SK-N-MC (cell line): ENCODE measurements at places on chromosomes 13 and 19.

- no peak for DNase-seq
These were observed 3.4 kb downstream of the FGF22 start for GRCh38 chr19:642767-643727.

DNA sequence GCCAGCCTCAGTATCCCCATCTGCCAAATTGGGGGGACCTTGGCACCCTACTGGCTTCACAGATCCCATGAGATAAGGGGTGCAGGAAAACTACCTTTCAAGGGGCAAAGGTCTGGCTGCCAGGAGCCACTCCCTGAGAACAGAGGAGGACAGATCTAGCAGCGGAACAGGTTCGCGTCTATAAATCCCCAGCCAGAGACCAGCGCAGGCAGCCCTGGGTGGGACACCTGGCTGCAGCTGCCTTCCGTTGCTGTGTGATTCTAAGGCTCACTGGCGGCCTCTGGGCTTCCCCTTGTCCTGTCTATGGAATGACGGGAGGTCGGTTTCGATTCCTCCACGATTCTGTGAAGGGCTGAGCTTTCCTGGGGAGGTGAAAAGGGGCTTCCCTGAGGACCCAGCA is 7.3 kb downstream of the RELB start:
- DNase-seq = no peak

DNA sequence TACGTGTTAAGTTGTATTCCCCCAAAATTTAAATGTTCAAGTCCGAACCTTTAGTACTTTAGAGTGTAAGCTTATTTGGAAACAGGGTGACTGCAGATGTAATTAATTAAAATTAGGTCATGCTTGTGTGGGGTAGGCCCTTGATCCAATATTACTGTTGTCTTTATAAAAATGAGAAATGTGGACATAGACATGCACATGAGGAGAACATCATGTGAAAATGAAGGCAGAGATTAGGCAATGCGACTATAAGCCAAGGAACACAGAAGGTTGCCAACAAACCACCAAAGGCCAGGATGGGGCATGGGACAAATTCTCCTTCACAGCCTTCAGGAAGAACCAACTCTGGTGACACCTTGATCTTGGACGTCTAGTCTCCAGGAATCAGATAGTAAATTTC is 1698.4 kb upstream of the SLC10A2 start:
- DNase-seq = no peak

- no peak for DNase-seq
These were observed 2.4 kb upstream of the NKPD1 start for GRCh38 chr19:45163156-45163555.

GRCh38 chr13:48542581-48543341 is 9.9 kb upstream of the RCBTB2 start:
- DNase-seq = no peak

DNA sequence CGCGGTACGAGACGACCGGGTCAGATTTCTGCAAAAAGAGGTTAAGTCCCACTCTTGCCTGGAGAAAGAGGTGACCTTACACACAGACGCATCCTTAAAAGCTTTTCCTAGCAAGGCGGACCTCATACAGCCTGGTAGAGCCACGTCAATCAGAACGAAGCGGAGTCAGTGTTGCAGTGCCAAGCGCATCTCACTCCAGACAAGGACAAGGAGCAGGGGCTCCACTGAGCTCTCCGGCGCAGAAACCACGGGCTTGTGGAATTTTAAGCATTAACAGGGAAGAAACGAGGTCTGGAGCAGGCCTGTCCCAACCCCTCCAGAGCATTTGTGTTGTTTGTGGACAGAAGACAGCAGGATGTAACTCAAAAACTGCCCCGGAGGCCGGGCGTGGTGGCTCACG is 7.1 kb downstream of the EEF2 start:
- DNase-seq = no peak

DNA sequence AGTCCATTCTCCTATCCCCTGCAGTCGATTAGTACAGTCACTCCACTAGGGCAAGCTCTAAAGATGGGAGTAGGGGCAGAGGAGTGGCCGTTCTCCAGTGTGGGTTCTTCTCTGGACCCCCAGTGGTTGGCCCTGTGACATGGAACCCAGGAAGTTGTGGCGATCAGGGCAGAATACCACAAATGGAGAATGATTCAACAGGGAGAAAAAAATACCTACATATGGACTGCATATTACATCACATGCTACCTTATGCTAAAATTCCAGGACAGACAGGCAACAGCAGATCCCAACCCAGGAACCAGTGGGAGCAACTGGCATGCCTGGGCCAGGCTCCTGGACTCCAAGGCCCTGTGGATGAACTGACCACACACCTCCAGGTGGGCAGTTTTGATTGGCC is 20.4 kb downstream of the POU2F2 start:
- no peak for DNase-seq

DNA sequence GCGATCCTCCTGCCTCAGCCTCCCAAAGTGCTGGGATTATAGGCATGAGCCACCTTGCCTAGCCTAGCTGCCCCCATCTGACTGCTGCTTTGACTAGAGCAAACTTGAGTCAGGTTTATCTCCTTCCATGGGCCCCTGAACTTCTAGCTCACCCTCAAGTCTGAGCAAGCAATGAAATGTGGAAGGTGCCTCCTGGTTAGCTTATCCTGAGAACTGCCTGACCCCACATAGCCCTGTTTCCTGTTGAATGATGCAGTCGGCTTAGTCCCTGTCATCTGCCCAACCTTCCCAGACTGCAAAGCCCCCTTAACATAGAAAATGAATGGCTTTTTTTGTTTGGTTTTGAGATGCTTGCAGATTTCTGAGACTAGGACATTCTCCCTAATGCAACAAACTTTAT is 8.9 kb upstream of the TMEM160 start:
- no peak for DNase-seq

DNA sequence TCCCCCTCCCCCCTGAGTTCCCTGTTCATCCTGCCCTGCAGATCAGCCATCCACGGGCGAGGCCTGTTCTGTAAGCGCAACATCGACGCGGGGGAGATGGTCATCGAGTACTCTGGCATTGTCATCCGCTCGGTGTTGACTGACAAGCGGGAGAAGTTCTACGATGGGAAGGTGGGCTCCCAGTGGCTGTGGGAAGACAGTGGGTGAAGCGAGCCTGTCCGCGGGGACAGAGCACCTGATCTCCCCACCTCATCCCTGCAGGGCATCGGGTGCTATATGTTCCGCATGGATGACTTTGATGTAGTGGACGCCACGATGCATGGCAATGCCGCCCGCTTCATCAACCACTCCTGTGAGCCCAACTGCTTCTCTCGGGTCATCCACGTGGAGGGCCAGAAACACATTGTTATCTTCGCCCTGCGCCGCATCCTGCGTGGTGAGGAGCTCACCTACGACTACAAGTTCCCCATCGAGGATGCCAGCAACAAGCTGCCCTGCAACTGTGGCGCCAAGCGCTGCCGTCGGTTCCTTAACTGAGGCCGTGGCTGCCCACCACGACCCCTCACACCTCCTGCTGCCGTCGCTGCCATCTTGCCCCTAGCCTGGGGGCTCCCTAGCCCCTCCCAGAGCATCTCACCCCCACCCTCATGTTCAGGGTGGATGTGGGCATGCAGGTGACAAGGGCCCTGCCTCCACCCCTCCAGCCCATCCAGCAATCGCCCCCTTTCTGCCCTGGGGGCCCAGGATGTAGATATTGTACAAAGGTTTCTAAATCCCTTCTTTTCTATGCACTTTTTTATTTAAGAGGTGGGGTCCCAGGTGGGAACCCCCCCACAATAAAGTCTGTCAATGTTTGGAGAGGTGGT is 4.0 kb downstream of the IGFLR1 start:
- DNase-seq = no peak

DNA sequence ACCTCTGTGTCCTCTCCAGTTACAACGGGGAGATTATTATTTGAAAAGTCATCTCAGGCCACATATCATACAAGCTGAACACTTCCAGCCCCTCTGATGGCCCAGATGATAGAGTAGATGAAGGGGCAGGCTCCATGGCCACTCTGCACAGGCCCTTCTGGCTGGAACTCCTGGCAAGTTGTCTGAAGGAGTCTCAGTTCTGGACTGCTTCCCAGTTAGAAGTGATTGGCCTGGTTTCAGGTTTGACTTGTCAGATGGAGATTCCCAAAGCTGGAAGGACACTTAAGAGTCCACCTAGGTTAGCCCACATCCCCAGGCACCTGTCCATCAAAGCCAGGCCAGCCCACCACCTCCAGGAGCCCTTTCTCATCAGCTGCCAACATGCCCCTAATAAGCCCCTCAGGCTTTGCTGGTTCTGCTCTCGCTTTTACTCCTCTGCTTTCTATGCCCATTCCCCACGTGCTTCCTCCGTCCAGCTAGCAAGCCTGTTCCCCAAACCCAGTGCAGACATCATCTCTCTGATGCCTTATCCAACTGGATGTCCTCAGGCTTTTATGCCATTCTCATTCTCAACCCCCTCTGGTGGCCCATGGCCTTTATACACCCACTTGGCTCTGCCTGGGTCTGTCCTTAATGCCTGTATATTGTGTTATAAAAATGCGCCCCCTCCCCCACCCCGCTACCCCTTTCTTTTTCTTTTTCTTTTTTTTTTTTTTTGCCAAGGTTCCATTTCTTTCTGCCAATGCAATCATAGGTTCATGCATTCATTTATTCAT is 56.5 kb downstream of the HSPH1 start:
- DNase-seq = no peak

GRCh38 chr19:11506101-11506555 is 489 bp upstream of the ZNF653 start:
- DNase-seq = no peak

DNA sequence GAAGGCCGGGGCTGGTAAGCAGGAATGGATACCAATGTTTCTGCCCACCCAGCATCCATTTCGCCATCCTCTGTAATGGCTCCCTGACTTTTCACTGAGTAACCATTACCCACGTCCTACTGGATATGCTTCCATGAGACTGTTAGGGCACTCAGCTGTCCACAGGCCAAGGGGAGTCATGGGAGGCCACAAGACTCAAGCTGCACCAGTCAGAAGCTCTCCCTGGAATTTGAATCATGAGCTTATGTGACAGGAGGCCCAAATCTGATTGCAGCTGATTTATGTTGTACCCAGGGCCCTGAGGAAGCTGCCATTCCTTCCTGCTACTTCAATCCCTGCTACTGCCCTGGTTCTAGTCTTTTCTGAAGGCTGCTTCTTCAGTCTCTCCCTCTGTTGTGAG is 28.3 kb downstream of the DEDD2 start:
- no peak for DNase-seq

GRCh38 chr19:9295411-9295849 is 14.2 kb downstream of the ZNF699 start:
- no peak for DNase-seq

- DNase-seq = no peak
These were observed 518.8 kb downstream of the MYO16 start for GRCh38 chr13:109148243-109148642.

GRCh38 chr19:9871626-9872338 is 36.7 kb downstream of the PIN1 start:
- DNase-seq = no peak

GRCh38 chr19:41638641-41639081 is 11.8 kb upstream of the CEACAM4 start:
- DNase-seq = peak; percentile 14

DNA sequence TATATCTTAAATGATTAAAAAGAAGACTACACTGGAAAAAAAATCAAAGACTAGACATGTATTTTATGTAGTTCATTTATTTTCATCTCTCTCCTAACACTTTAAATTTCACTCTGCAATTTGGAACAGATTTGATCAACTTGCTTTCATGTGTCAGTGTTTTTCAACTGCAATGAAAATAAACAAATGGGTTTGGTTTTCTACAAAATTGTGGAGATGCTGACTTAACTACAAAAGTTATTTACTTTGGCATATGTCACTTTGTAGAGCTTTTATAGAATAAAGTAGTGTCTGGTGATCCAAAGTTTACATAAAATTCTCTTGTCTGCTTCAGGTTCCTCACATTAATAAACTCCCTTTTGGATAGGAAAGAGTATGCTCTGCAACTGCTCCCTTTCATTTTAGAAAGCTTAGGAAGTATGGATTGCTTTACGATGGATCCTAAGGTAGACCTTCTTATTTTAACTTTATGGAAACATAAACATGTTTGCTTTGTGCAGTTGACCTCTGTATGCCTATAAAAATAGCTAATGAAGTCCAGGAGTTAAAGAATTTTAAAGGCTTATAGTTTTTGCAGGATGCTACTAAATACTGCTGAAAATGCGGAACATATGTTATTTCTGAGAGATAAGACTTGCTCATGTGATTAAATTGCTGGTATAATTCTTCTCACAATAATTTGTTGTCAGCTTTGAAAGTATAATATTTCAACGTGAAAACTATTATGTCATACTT is 815.9 kb downstream of the PCDH9 start:
- no peak for DNase-seq

- no peak for DNase-seq
These were observed 151.6 kb downstream of the TEX29 start for GRCh38 chr13:111472083-111472482.

GRCh38 chr13:111859354-111860230 is 207.4 kb upstream of the SOX1 start:
- no peak for DNase-seq

DNA sequence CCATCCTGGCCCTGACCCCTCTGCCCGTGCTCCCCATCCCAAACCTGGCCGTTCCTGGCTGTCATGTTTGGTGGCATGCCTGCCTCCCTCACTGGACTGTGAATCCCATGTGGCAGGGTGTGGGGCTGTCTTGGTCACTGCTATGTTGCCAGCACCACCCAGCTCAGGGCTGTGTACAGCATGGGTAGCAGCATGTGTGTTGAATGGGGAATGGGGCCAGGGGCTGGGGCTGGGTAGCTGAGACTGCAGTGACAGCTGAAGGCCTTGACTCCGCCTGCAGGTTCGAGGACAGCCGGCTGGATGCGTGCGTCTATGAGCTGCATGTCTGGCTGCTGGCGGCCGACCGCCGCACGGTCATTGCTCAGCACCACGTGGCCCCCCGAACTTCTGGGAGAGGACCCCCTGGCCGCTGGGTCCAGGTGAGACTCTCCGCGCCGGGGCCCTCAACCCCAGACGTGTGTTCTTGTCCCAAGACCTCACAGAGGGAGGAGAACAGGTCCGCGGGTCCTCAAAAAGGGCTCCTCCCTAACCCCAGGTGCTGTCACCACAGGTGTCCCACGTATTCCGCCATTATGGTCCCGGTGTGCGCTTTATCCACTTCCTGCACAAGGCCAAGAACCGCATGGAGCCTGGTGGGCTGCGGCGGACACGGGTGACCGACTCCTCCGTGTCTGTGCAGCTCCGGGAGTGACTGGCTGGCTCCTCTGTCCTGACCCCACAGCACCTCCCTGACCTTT is 3.5 kb downstream of the NCCRP1 start:
- DNase-seq = no peak

DNA sequence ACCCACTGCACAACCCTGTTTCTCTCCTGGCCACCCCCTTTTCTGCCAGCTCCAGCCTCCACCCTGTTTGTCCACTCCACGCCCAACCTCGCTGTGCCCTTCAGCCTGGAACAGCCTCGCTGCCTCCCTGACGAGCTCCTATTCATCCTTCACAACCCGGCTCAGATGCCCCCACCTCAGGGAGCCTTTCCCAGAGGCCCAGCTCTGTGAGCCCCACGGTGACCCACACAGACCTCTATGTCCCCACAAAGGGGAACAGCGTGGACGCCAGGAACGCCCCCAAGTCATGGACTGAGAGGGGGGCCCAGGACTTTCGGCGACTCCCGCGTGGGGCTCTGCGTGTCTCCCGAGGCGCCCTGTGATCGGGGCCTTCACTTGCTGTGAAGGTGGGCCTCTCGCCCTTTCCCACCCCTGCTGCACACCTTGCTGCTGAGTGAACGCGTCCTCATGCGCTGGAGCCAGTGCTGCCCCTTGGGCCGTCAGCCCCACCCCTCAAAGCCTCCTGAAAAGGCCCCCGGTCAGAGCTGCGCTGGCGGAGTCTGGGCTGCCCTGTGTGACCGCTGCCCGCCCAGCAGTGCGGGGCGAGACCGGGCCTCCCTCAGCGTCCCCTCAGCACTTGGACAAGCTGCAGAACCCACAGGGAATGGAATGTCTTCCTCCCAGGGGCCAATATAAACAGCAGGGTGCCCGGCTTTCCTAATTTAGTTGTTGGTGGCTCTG is 40.0 kb downstream of the ADPRHL1 start:
- no peak for DNase-seq
